SW480 (cell line): ENCODE measurements at places on chromosomes 11 and 22.

DNA sequence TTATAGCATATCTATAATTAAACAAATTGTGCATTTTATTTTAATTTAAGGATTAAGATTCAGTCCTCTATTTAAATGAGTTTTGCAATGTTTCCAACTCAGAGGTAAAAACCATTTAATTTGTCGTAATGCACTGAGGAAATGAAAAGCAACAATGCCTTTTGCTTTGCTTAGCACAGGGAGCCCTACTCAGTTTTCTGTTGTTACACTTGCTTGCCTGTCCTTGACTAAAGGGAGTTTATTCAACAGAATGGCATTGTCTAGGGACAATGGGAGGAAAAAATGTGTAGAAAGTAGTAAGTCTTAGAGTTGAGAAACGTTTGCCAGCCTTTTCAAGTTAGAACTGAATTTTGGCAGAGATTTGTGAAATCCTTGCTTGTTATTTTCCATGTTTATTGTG lies 734.2 kb upstream of the ANO3 start:
- DNase-seq, result no peak

DNA sequence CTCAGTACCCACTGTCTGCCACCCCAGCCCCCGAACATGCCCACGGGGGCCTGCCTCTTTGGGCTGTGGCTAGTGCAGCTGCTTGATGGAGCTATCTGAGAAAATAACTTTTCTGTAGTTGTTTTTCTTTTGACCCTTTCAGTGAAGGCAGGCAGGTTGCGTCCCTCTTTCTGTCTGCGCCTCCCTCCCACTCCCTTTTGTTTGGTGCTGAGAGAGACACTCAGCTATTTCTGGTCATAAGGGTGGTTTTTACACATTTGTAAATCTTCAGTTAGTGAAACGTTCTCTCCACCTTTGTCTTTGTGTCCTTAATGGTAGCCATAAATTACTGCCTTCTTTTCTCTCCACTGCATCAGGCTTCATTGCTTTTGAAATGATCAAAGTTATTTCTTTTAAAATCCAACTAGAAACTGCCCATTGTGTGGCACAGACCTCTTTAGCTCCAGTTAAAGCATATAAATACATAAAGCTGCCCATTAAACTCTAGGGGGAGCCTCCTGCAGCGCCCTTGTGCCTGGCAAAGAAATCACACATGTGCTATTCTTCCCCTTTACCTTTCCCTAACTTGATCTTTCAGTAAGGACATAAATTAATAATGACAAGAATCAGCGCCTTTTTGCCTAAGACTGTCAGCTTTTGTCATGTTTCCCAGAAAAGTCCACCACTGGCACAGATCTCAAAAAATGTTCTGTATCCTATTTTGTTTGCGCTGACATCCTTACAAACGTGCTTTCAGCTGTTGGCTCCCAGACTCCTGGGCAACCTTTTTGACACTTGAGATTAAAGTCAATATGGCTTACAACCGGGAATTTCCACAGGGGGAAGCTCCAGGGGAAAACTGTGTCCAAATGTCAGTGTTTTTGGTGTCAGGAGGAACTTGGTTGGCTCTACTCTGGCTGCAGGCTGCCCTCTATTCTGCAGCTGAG lies 1.7 kb upstream of the SCUBE2 start:
- peak; percentile 22 for DNase-seq

DNA sequence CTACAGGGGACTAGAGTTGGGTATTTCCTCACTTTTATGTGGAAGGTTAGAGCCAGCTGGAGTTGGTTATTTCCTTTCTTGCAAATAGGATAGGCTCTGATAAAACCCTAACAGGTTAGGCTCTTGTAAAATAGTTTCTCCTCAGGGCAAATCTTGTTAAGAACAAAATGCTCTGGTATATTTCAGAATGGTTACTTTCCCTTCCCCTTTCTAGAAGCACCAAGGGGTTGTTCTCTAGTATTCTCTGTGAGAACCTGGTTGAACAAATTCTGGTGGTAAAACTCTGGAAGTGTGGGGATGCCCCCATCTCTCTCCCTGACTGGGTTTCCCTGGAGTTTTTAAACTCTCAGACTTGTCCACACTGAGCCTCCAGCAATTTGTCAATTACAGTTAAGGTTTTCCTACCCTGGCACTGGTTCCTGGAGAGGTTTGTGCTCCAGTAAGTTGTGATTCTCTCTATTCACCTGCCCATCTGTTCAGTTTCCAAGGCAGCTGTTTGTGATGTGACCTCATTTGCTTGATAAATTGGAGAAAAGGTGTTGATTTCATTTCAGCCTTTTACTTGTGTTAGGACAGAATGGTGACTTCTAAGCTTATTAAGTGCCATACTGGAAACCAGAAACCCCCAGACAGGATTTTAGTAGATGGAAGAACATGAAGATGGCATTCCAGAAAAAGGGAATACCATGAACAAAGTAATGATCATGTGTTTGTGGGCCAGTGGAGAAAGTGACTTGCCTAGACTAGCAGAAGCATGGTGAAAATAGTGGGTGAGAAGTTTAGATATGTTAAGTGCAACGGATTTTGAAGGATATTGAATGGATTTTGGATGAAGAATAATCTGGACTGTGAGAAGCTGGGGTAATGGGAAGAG lies 64.6 kb downstream of the EXT2 start:
- DNase-seq, result no peak

- no peak for DNase-seq
Measured at GRCh38 chr11:2815762-2816496, 69.6 kb downstream of the CDKN1C start.
